ENCODE measurements at places on chromosomes 5 and 9.

GRCh38 chr9:112212926-112213325 lies 37.8 kb upstream of the SUSD1 start:
- DNase-seq: no peak

DNA sequence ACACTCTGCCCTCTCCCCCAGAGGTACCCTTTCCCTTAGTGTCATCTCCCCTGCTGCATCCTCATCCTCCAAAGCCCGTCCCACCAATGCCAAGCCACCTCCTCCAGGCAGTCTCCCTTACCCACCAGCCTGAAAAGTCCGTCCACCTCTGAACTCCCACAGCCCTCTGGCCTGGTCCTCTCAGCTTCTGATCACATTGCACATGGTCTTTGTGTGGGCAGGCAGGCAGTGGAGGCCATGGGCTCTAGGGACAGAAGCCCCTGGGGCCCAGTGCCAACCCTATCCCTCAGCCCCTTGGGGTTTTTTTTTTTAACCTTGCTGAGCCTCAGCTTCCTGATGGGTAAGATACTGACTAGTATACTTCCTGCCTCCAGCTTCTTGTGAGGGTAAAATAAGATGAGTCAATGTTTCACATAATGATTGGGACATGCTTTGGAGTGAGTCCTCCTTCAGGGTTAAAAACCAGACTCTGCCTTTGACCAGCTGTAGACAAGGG lies 19.4 kb downstream of the CSF1R start:
- peak; percentile 60 for DNase-seq

- DNase-seq: no peak
These were observed 47.8 kb upstream of the PSD2 start for GRCh38 chr5:139747583-139748504.

DNA sequence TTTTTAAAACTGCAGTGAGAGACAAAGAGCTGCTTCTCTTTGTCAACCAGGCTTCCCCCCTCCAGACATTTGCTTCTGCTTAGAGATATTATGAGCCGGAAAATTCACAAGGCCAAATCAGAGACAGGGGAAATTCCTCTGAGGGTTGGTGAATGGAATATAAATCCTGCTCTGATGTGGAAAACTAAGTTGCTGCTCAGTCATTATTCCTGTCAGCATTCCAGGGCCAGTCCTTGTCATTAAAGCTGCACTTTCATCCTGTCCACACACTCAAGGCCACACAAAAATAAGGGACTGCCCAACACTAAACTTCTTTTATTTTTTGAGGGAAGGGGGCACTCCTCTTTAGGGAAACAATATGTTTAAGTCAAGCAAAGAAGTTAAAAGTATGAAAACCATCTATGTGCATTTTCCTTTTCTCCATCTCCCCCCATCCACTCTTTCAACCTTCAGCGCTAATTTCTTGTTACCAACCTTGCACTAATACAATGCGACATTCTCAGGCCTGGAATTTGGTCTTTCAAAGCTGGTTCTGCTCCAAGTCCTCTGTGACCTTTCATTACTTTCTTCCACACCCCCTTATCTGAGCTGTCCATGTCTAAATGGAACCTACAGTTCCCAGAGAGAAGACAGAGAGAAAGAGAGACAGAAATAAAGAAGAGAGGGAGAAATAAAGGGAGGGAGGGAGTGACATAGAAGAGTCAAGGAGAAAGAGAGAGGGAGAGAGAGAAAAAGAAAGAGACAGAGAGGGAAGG lies 118.9 kb upstream of the S1PR3 start:
- no peak for DNase-seq

DNA sequence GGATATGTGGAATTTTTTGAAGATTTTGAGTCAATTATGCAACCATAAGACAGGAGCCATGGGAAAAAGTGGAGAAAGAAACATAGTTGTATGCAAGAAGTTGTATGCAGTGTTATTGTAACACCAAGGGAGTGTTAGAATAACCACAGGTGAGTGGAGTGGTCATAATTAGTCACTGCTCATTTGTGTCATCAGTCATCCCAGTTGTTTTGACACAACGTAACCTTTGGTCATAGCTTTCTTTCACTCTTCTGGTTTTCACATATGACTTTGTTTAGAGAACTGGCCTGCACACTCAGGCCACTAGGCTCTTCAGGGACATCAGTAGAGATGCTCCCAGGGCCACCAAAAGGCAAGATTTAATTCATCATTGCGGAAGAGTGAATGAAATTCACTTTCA lies 158.7 kb upstream of the HMHB1 start:
- no peak for DNase-seq

DNA sequence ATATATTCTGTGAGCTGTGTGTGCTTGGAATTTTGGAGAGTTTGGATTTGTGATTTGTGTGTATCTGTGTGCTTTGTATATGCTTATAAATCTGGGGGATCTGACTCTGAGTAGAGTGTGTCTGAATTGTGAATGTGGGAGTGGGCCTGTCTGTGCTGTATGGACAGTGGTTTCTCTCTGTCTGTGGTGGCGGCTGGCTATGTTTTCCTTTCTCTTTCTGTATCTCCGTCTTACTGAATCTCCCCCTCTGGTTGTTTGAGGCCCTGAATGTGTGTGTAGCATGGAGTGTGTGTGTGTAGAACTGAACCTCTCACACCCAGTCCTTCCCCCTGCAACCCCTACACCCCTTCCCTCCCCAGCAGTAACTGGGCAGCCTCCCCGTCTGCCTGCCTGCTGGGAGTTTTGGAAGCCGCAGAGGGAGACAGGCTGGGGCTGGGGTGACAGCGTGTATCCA lies 4.7 kb downstream of the CXXC5 start:
- DNase-seq: peak; percentile 51

GRCh38 chr5:73302797-73303147 lies 129.8 kb downstream of the TMEM174 start:
- no peak for DNase-seq

DNA sequence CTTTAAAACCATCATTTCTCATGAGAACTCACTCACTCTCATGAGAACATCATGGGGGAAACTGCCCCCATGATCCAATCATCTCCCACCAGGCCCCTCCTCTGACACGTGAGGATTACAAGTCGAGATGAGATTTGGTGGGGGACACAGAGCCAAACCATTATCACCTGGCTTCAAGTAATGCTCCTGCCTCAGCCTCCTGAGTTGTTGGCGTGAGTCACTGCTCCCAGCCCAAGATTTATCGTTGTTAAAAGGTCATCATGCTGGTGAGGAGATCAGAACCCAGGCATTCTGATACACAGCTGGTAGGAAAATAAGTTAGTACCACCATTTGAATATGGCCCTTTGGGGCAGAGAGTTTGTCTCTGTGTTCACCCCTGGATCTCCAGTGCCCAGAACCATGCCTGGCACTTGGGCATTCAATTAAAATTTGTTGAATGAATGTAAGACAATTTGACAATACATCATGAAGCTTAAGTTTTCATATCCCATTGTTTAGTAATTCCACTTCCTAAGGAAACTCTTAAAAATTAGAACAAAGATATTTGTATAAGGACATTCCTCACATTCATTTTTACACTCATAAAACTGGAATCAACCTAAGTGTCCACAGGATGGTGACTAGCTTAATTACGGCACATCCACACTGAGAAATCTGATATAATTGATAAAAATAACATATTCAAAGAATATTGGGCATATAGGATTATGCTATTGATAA lies 58.0 kb upstream of the COL15A1 start:
- DNase-seq: no peak

Data from hematopoietic multipotent progenitor cell treated with erythropoietin and hydrocortisone succinate and interleukin-3 and kit ligand, for 4 days (in vitro differentiated cells).